ENCODE measurements at places on chromosomes 13 and 19. TPM values are rescaled to one million over a fixed set of nuclear protein-coding genes. Genes with fewer than 3 reads are reported as not detected.

TMC4 gene
- not detected for total RNA-seq

NRTN gene
- 4.8 TPM for total RNA-seq

GRCh38 chr19:19185853-19186740, 5.9 kb downstream of the BORCS8 start:
- H3K4me3 ChIP-seq, result peak overlapping the region; percentile 79
- peak overlapping the region; percentile 22 for H3K27ac ChIP-seq
- peak; percentile 61 for DNase-seq
- H3K4me1 ChIP-seq, result peaks cover 11% of the 10 kb centered on the region

DNA sequence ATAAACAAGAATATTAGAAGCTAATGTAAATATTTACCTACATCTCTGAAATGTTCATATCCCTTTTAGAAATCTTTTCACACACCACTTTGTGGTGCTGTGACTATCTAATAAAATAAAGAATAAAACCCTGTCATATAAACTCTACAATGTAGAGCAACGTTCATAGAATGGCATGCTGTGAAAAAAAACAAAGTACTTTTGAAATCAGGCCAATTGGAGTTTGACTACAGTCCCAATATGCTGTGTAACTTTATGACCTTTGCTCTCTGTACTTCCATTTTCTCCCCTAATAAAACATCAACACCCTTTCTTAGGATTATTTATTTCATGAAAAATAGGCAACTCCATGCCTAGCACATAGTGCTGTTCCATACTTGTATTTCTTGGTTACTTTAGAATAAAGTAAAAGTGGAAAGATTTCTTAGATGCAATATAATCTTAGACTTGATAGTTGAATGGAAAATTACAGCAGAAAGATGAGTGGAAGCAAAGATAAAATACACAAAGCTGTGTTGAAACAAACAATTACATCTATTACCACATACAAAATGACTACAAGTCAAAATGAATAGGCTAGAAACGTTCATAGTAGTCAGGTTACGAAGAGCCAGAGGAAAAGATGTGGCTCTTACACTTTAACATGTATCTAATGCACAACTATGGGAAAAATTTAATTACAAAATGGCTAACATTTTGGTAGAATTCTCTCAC, 613.2 kb upstream of the SLITRK5 start:
- H3K27me3 ChIP-seq, result no peaks in the 10 kb centered on the region
- no peaks in the 10 kb centered on the region for H3K36me3 ChIP-seq
- no peaks in the 10 kb centered on the region for H3K4me1 ChIP-seq
- no peak for DNase-seq
- H3K4me3 ChIP-seq, result no peak overlapping the region
